ENCODE measurements at places on chromosomes 12 and 14. TPM values are rescaled to one million over a fixed set of nuclear protein-coding genes. Genes with fewer than 3 reads are reported as not detected.

Gene KLRC1
- polyA plus RNA-seq, result 0.23 TPM

Gene GRIP1
- 2.3 TPM for polyA plus RNA-seq

Gene COCH
- polyA plus RNA-seq, result 0.66 TPM

Gene LALBA
- not detected for polyA plus RNA-seq

Gene SDR9C7
- 0.05 TPM for polyA plus RNA-seq

Data from right cardiac atrium (tissue), 5 donors.